ENCODE measurements at places on chromosomes 5 and 9.
A peak's percentile ranks its signal among the peaks of the same experiment; 100 is the strongest.

GRCh38 chr9:136850866-136851775 is 1.0 kb upstream of the MAMDC4 start:
- DNase-seq: no peak

- DNase-seq: no peak
These were observed 20.7 kb downstream of the OR2S2 start for GRCh38 chr9:35937227-35937626.

GRCh38 chr5:81391-82021 is 10.5 kb upstream of the PLEKHG4B start:
- no peak for DNase-seq

- peak; percentile 58 for DNase-seq
These were observed 577 bp downstream of the TUT7 start for GRCh38 chr9:86353655-86354010.

DNA sequence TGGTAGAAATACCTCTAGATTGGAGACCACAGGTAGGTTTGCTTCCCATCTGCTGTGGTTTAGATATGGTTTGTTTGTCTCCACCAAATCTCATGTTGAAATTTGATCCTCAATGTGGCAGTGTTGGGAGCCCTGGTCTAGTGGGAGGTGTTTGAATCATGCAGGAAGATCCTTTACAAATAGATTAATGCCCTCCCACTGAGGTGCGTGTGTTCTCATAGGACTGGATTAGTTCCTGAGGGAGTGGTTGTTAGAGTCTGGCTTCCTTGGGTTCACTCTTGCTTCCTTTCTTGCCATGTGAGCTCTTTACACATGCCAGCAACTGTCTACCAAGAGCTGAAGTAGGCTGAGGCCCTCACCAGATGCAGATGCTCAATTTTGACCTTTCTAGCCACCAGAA is 391.1 kb upstream of the GRIA1 start:
- no peak for DNase-seq
